ENCODE measurements at places on chromosomes 1 and 21.

- no peak for DNase-seq
Measured at GRCh38 chr1:214550857-214551435, 456 bp downstream of the PTPN14 start.

DNA sequence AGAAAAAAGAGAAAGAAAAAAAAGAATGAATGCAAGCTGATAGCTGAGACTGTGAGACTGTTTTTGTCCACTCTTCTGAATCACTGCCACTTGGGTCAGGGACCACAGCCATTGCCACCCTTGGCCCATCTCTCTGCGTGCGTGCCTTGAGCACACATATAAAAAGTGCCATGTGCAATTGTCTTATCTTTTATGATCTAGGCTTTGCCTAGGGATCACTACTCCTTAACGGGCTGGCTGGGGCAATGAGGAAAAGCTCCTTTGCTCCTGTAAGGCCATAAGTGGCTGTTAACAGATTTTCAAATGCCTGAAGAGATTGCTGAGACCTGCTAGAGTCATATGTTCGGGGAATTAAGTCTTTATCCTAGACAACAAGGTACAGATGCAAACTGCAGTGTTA lies 8.2 kb downstream of the SPATA46 start:
- no peak for DNase-seq

- DNase-seq, result peak; percentile 94
Measured at GRCh38 chr1:43975249-43975961, 645 bp downstream of the ATP6V0B start.

DNA sequence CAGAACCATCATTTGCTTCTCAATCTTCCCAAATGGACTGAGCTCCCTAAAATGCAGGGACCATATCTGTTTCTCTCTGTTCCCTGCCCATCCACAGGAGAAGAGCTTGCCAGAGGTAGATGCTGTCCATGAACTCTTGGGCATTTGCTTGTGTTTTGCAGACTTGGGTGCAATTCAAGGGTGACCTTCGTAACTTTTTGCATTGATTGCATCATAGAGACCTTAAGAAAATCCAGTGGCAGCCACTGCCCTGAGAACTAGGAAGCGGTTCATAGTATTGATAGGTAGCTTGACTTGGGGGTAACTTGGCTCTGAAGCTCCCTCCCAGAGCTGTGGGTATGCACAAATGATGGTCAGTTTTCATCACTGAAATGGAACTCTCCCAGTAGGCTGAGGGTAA lies 34.3 kb upstream of the EDEM3 start:
- DNase-seq, result peak; percentile 4

- DNase-seq, result peak; percentile 81
Measured at GRCh38 chr1:154546264-154547063, 12.0 kb downstream of the UBE2Q1 start.

- no peak for DNase-seq
Measured at GRCh38 chr1:73859227-73859626, 338.7 kb downstream of the LRRIQ3 start.

DNA sequence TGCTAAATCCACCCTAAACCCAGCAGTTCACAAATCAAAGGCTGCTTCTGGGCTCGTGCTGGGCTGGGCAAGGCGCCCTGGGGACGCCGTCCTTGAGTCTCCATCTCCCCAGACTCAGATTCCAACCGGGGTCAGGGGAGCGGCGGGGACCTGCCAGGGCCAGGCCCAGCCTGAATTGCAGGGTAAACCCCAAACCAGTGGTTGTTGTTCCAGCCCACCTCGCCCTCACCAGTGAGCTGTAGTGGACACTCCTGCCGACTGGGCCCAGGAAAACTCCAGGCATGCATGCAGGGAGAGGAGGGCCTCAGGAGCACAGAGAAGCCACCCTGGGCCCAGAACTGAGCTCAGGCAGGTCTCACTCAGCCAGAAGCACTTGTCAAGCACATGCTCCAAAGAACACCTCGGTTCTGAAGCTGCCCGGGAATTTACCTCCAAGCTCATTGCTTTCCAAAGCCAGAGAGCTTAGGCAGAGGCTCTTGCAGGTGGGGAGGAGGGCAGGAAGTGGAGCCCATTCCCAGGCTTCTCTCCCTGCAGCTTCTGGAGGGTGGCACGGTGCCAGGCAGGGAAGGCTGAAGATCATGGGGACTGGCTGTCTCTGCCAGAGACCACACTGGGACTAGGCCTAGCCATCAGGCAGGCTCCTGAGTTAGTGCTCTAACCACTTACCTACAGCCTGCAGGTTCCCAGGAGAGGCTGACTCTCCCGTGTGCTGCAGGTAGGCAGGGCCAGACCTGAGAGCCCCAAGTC lies 437.0 kb downstream of the MATN1 start:
- DNase-seq, result no peak

DNA sequence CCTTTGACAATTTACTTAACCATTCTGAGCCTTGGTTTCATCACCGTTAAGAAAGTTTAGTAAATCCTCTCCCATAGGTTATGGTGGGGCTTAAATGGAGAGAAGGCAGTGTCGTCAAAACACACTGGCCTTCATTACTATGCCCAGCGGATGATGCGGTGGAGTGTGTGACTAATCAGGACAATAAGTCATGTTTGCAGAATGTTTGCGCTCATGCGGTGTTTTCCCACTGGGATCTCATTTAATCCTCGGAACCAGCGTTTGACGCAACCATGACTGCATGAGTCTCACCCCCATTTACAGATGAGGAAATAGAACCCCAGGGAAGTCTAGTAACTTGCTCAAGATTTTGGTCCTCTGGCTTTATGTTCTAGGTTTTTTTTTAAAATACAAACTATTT lies 17.5 kb downstream of the SLC26A9 start:
- peak; percentile 66 for DNase-seq

DNA sequence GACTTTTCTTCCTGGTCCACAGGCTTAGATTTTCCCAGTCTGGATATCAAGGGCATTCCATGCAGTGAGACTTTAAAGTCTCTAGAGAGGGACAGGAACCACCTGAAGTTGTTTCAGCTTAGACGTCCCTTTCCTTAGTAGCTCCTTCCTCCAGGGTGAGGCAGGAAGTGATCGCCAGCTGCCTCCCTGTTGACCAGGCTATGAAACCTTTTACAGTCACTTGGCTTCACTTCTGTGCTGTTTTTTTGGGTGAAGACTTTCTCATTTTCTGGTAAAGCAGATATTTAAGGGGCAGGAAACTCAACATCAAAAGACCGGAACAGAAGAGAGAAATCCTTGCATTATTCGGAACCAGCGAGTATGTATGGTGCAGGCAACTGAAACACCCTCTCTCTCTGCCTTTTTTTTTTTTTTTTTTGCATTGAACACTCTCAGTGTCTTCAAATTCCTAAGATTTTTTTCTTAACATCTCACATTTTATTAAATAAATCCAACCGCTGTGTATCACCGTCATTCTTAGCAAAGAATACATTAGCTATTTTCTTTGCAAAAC lies 234.6 kb upstream of the IRF2BP2 start:
- peak; percentile 62 for DNase-seq

DNA sequence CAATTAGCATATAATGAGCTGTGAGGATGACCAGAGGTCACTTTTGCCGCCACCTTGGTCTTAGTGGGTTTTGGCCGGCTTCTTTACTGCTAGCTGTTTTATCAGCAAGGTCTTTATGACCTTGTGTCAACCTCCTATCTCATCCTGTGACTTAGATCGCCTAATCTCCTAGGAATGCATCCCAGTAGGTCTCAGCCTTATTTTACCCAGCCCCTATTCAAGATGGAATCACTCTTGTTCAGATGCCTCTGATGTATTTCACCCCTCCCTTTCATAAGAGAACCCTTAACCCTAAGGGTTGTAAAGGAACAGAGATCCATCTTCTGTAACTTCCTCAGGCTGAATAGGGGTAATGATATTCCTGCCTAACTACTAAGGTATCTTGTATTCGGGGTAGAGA lies 58.9 kb upstream of the PALMD start:
- no peak for DNase-seq

All from suppressor macrophage (primary cell).